Stimulated activated CD4-positive, alpha-beta T cell treated with anti-CD3 and anti-CD28 coated beads, Interleukin-4, amount 100 ng/mL, for 24 hours (primary cell): ENCODE measurements at places on chromosomes 6 and 20.

DNA sequence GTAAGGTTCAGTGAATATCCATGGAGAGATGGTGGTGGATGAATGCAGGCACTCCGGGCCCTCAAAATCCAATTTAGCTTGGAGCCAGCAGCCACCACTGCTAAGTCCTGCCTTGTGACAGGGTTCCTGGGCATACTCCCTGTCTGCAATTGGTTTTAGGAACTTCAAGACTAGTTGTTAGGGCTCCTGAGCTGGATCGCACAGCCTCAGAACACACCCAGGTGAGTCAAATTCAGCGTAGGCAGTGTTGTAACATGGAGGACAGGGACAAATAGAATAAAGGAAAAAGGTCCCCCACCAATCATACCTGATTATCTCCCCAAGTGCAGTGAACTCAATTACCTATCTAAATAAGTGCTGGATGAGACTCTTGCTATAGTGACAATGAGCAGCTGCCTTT, 74.6 kb downstream of the PERP start:
- no peak for DNase-seq

DNA sequence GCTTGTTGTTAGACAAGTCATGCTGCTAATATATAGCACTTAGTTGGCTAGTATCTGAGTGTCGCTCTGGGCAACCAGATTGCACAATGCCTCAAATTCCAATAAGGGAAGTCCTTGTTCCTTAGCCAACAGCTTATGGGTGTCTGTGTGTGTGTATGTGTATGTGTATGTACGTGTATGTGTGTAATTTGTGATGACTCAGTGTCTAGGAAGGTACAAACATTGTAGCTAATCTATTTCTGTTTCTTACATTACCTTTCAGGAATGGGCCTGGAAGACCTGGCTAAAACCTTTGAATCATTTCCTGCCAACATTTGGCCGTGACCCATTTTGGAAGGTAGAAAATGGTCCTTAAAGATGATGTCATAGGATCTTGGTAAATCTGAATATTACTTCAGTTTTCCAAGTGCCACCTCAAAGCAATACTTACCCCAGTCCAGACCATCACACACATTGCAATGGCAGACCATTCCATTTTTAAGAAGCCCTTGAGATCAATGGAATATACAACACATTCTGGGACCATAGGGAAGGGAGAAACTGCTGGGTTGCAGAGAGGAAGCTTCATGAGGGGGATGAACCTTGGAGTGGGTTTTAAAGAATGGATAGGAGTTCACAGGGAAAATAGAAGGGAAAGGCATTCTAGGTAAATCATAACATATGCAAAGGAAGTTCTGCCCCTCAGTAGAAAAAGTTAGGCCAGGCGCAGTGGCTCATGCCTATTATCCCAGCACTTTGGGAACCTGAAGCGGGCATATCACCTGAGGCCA, 25.1 kb downstream of the NEDD9 start:
- DNase-seq, result no peak

DNA sequence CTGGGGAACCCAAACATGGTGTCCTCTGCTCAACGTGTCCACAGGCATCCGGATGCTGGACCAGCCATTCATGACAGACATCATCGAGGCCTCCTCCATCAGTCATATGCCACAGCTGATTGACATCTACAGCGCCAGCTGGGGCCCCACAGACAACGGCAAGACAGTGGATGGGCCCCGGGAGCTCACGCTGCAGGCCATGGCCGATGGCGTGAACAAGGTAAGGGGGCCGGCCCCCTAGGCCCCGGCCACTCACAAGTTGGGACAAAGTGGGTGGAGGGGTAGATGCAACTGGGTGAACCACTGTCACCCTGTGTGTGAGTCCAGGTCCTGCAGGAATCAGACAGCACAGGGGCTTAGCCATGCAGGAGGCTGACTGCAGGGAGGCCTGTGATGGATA, 94.5 kb downstream of the BFSP1 start:
- no peak for DNase-seq

DNA sequence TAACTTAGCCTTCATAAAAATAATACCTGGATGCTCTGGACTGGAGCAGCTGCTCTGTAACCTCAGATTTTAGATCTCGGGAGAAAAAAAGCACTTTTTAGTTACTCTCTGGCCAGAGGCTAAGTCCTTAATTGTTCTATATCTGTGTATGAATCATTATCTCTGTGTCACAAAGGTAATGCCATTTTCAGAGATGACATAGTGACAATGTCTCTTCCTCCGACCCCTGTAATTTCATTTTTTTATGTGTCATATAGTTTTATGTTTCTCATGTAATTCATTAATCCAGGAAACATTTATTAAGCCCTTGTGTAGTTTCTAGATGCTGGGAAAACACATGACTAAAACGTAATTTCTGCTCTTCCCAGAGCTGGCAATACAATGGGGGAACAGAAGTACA, 55.6 kb downstream of the SENP6 start:
- DNase-seq, result no peak

GRCh38 chr20:58407201-58407873, 18.3 kb downstream of the VAPB start:
- no peak for DNase-seq

DNA sequence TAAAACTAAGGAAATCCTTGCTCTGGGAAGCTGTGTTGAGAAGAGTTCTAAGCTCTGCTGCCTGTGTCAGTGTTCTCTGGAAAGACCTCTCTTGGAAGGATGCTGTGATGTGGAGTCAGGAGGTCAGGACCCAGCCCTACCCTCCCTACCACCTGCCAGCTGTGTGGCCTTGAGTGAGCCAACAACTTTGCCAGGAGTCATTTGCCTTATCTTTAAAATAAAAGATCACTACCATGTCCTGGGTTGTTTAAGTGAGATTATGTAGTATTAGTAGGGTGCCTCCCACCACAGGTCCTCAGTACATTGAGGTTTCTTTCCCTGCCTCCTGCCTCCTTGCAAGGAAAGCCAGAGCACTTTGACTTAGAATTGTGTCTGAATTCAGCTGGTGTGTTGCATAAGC, 64.9 kb downstream of the FOXO3 start:
- DNase-seq, result no peak

DNA sequence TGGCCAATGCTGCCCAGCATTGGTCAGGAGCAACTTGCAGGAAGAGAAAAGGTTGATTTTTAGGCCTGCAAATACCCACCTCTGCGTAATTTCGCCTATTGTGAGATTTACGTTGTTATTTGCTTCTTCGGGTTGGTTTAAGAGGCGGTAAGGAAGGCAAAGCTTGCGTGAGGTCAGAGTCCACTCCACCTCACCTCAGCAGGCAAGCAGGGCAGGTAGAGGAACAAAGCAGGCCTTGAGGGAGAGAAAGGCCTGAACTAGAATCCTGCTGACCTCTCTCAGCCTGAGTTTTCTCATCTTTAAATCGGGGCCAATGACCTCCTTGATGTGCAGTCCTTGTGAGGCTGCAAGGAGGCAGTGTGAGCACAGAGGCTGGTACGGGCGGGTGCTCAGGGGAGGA, 239.1 kb downstream of the CDC5L start:
- no peak for DNase-seq

DNA sequence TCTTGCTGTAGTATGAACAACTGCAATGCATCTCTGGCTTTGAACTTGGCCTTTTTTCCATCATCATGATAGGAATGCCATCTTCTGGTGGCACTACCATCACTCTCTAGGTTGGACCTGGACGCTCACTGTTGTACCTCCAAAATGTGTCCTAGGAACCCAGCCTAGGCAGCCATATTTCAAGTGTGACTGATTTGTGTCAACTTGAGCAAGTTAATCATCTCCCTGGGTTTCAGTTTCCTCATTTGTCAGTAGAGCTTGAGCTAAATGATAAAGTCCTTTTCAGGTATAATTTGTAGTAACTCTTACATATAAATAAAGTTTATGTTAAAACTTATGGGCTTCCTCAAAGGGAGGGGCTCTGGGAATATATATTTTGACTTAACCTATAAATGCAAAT, 241.7 kb upstream of the CEP162 start:
- DNase-seq, result no peak

DNA sequence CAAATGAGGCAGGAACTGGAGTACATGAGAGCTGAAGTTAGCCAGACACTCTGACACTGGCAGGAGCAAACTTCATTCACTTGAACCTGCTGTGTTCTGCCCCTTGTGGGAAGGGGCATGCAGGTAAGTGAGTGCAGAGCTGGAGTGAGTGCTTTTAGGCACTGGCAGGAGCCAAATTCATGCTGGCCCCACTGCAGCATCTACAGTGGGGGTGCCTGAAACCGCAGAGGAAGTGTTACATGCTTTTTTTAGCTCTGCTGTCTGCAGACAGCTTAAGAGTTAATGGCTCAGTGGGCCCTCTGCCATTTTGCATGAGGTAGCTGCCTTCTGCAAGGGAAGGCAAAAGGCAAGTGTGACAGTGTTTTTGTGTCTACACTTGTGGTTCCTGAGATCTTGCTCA, 167.9 kb upstream of the SYNCRIP start:
- no peak for DNase-seq

DNA sequence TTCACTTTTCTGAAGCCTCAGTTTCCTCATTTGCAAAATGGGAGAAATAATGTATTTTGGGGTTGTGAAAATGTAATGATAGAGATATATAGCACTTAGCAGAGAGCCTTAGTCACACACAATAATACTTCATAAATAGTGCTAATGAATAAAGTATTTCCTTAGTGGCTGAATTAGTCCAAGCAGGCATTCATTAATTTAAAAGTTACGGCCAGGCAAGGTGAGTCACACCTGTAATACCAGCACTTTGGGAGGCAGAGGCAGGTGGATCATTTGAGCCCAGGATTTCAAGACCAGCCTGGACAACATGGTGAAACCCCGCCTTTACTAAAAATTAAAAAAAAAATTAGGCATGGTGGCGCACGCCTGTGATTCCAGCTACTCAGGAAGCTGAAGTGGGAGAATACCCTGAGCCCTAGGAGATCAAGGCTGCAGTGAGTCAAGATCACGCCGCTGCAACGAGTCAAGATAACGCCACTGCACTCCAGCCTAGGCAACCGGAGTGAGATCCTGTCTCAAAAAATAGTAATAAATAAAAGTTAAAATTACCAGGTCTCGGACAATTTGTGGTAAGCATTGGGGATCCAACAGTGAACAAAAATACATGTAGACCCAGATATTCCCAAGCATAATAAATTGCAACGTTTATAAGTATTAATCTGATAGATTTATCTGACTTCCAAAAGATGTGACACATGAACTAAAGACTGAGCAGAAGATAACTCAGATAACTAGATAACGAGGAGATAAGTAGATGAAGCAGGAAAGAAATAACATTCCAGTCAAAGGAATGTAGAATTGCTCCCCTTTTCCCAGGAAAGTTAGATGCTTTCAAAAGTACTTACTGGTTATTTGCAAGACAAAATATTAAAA, 2.1 kb upstream of the IBTK start:
- no peak for DNase-seq

DNA sequence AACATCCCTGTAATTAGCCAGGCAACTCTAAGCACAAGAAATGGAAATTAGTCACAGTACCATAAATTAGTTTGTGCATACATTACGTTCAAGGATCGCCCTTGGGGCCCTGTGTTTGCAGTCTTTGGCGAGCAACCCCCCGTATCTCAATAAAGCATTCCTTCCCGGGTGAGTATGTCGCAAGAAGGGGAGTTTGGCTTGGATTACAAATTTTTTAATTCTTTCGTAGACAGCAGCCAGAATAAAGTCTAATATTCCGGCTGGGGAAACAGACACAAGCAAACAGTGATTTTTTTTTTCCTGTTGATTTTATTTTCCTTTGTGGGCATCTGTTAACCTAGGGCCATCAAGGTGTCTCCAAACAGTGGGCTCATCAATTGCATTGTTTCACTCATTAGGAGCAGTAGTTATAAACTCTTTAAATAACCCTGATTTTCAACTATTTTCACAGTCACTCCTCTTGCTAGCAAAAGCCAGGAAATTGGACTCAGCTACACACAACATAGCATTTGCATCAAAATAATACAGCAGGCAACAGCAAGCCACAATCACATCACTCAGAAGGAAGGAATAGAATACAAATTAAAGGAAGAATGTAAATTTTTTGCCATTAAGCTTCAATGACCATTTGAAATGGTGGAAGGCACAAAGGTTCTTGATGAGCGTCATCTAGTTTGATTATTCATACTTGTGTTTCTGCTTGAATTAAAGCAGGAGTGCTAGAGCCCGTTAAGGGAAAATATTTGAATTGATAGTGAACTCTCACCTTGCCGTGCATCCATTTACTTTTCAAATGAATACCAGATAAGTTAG, 85.3 kb downstream of the LINC00237 start:
- no peak for DNase-seq

DNA sequence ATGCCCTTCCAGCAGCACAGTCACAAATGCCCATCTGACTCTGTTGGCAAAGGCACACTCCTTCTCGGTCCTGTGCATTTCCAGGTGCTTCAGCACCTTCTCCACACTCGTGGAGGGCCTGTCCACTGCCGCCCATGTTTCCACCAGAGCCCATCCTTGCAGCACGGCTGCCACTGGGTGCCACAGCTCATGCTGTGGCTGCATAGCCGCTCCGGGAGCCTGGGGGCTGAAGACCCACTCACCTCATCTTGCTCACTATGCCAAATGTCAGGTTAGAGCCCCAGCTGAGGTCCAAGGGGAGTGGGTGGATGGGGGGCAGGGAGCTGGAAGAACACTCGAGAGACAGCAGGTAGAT, 6.9 kb downstream of the ZKSCAN3 start:
- no peak for DNase-seq

GRCh38 chr6:75217193-75217592, 11.3 kb upstream of the COL12A1 start:
- no peak for DNase-seq

GRCh38 chr20:46857061-46857831, 37.4 kb upstream of the EYA2 start:
- no peak for DNase-seq

GRCh38 chr6:18021166-18021850, 33.9 kb upstream of the KIF13A start:
- DNase-seq, result no peak

DNA sequence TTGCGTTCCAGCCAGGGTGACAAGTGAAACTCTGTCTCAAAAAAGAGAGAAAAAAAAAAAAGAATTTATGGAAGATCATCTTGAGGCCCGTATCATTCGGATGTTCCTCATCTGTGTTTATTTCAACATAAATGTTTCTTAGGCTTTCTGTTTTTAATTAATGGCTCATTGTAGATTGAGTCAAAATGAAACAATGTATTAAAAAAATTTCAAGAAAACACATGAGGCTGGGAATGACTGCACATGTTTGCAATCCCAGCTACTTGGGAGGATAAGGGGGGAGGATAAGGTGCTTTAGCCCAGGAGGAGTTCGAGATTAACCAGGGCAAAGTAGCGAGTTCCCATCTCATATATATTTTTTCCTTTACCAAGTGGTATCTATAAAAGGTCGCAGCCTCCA, 47.3 kb downstream of the ITCH start:
- no peak for DNase-seq

- no peak for DNase-seq
These were observed 1.6 kb upstream of the RPS12 start for GRCh38 chr6:132812756-132813172.
